ENCODE measurements at places on chromosomes 13 and 19. TPM values are rescaled to one million over a fixed set of nuclear protein-coding genes. Genes with fewer than 3 reads are reported as not detected.
A peak's percentile ranks its signal among the peaks of the same experiment; 100 is the strongest.

GRCh38 chr13:36769126-36769525 lies 49.9 kb upstream of the RFXAP start:
- H3K4me1 ChIP-seq = no peaks in the 10 kb centered on the region
- no peaks in the 10 kb centered on the region for H3K27me3 ChIP-seq
- no peak overlapping the region for H3K27ac ChIP-seq
- H3K4me3 ChIP-seq = no peak overlapping the region

GRCh38 chr19:37964109-37964508 lies 57.1 kb downstream of the SIPA1L3 start:
- H3K4me1 ChIP-seq = peaks cover 11% of the 10 kb centered on the region
- no peak overlapping the region for H3K27ac ChIP-seq
- H3K36me3 ChIP-seq = peaks cover 3% of the 10 kb centered on the region
- no peaks in the 10 kb centered on the region for H3K27me3 ChIP-seq
- no peak for DNase-seq

DNA sequence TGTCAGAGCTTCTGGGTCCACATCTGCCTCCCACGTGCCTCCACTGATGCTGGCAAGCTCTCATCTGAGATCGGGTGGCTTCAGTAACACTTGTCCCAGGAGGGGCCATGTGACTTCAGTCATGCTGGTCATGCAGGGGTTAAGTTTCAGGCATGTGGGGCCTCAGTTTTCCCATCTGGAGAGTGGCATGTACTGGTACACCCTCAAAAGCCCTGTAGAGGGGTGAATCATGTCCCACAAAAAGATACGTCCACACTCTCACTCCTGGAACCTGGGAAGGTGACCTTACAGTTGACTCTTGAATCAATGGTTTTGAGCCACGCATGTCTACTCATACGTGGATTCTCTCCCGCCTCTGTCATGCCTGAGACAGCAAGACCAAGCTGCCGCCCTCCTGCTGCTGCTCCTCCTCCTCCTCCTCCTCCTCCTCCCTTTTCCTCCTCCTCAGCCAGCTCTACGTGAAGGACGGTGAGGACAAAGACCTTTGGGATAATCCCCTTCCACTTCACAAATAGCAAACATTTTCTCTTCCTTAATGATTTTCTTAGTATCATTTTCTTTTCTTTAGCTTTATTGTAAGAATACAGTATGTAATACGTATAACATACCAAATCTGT lies 53.7 kb downstream of the COMP start:
- H3K4me3 ChIP-seq = no peak overlapping the region
- no peaks in the 10 kb centered on the region for H3K27me3 ChIP-seq
- H3K27ac ChIP-seq = peak overlapping the region; percentile 43
- no peak for DNase-seq
- no peaks in the 10 kb centered on the region for H3K36me3 ChIP-seq

DNA sequence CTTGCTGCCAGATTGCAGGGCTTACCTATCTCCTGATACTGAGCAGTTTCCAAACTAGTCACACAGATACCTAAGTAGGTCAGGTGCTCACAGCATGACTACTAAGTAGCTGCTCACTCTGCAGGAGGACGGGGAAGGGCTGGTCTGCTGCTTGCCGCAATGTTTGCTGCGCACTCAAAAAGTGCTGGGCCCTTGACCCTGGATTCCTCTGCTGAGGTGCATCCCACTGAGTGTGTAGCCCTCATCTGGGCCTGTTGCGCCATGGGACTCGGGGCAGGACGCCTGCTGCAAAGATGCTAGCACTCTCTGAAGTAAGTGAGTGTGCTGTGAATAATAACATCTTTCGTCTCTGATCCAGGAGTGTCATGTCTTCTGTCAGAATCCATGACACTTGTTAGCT lies 59.2 kb upstream of the MEDAG start:
- H3K4me1 ChIP-seq = peaks cover 9% of the 10 kb centered on the region
- no peaks in the 10 kb centered on the region for H3K27me3 ChIP-seq
- H3K36me3 ChIP-seq = no peaks in the 10 kb centered on the region
- no peak for DNase-seq

Gene ALKBH6
- 17.8 TPM for total RNA-seq
